ENCODE measurements at places on chromosomes 11 and 22. TPM values are rescaled to one million over a fixed set of nuclear protein-coding genes. Genes with fewer than 3 reads are reported as not detected.

Gene TUB
- total RNA-seq = 0.25 TPM

Gene OR10D3
- not detected for total RNA-seq

Gene PAMR1
- 0.10 TPM for total RNA-seq

Gene SERPIND1
- total RNA-seq = 7.6 TPM

Gene NAALAD2
- total RNA-seq = 0.20 TPM

Gene PRR33
- not detected for total RNA-seq

Gene FGF19
- total RNA-seq = not detected

Gene OVOL1
- total RNA-seq = not detected

Gene MIAT
- total RNA-seq = 0.07 TPM

Gene OR51B2
- total RNA-seq = not detected

Gene BAD
- 95.7 TPM for total RNA-seq

Gene RASD2
- total RNA-seq = not detected

Gene OR11H1
- total RNA-seq = not detected

Gene IL17REL
- under 0.01 TPM for total RNA-seq

Gene RIBC2
- total RNA-seq = 0.84 TPM

Gene SULT4A1
- not detected for total RNA-seq

Gene KCNK4
- total RNA-seq = not detected

Gene OR8G5
- not detected for total RNA-seq

Gene GAS2
- total RNA-seq = 1.8 TPM

Gene C11orf86
- not detected for total RNA-seq

Gene MYO18B
- not detected for total RNA-seq

Gene OR2AG1
- total RNA-seq = not detected

Gene RIC3
- not detected for total RNA-seq

Gene PLEKHB1
- not detected for total RNA-seq

Gene TMPRSS5
- 0.10 TPM for total RNA-seq

Gene OR51I1
- total RNA-seq = not detected

Gene GCAT
- total RNA-seq = 21.4 TPM

Gene PACSIN2
- 72.3 TPM for total RNA-seq

Gene C11orf97
- not detected for total RNA-seq

Gene IFITM10
- 0.20 TPM for total RNA-seq

Gene GPR83
- not detected for total RNA-seq

Gene LBHD1
- 2.2 TPM for total RNA-seq

Gene SLC17A6
- total RNA-seq = not detected

Gene CHRM1
- not detected for total RNA-seq

Gene XKR3
- total RNA-seq = not detected

Gene RAPSN
- not detected for total RNA-seq

Gene MRGPRX4
- not detected for total RNA-seq

Gene SMDT1
- total RNA-seq = 4.3 TPM

Gene PRG3
- not detected for total RNA-seq

All from mammary microvascular endothelial cell (primary cell).